ENCODE measurements at places on chromosomes 3 and 15. TPM values are rescaled to one million over a fixed set of nuclear protein-coding genes. Genes with fewer than 3 reads are reported as not detected.

Gene CKMT1A
- total RNA-seq = not detected

Gene DIS3L
- total RNA-seq = 26.9 TPM

Gene VILL
- total RNA-seq = 8.8 TPM

Gene RABL3
- total RNA-seq = 31.1 TPM

Gene OIP5
- 17.3 TPM for total RNA-seq

Gene SH2D7
- not detected for total RNA-seq

DNA sequence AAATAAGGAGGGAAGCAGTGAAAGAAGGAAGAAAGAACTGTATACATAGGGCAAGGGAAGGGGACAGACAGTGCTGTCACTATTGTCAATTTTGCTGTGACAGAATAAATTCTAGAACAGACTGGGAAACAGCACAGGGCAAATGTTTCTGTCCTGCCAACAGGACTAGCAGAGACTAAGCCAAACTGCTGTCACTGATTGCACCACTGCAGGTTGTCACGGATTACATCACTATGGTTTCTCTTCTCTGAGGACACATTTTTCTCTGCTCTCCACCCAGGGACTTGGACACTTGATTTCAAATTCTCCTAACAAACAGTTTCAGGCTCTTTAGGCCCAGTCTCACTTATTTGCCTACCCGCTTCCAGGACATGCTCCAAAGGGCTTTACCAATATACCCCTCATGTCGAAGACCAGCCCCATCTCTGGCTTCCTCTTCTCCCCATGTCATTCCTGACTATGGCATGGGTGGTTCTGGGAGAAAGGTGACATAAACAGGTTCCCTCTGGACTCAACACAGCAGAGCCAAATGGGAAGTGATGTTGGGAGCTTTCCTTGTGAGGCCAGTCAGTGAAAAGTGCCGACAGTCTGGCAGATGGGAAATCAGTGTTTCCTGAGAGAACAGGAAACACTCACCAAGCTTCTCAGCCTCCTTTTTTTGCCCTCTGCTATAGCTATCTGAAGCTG, 70.2 kb upstream of the ST3GAL6 start:
- DNase-seq = no peak

- no peak for DNase-seq
Measured at GRCh38 chr15:74378848-74379247, 11.4 kb upstream of the CYP11A1 start.

- no peak for DNase-seq
Measured at GRCh38 chr3:1269808-1270207, 177.0 kb downstream of the CNTN6 start.

GRCh38 chr15:51505251-51505650, 117.3 kb downstream of the DMXL2 start:
- DNase-seq = no peak

- no peak for DNase-seq
Measured at GRCh38 chr3:27201492-27201891, 167.7 kb downstream of the NEK10 start.

- DNase-seq = no peak
Measured at GRCh38 chr3:54578417-54578816, 349.4 kb downstream of the LRTM1 start.

- DNase-seq = peak; percentile 6
Measured at GRCh38 chr15:48221885-48222284, 15.8 kb downstream of the SLC12A1 start.

GRCh38 chr3:20043825-20044224, 3.6 kb downstream of the KAT2B start:
- DNase-seq = no peak

- DNase-seq = peak; percentile 41
Measured at GRCh38 chr3:160478338-160478737, 28.8 kb upstream of the TRIM59 start.

- peak; percentile 69 for DNase-seq
Measured at GRCh38 chr3:5138214-5138981, 16.3 kb downstream of the ARL8B start.
